ENCODE measurements at places on chromosomes 3 and 15. TPM values are rescaled to one million over a fixed set of nuclear protein-coding genes. Genes with fewer than 3 reads are reported as not detected.

DNA sequence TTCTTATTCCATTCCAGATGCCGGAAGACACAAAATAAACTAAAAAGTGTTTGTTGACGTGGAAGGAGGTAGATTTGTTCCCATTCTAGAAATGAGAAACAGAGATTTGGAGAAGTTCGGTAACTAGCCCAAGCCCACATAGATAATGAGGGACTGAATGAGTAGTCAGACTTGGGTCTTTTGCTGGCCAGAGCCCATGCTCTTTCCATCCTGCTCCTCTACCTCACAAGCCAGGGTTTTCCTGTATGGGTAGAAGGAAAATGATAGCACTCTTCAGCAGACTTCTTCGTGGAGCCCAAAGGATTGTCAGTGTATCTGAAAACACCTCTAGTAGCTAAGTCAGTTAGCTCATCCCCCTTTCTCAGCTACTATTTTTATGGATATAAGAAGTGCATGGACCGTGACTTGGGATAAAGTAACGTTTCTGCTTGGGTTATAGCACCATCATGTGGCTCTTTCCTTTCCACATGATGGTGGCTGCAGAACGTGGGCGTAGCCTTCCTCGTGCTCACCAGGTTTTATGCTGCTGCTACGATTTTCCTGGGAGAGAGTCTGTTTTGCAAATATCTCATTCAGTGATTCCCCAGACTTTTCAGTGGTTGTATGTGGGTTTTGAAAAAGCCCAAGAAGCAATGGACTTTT, 84.6 kb downstream of the DGKG start:
- DNase-seq, result peak; percentile 31

GRCh38 chr3:111035316-111035715, 36.3 kb upstream of the NECTIN3 start:
- no peak for DNase-seq

DNA sequence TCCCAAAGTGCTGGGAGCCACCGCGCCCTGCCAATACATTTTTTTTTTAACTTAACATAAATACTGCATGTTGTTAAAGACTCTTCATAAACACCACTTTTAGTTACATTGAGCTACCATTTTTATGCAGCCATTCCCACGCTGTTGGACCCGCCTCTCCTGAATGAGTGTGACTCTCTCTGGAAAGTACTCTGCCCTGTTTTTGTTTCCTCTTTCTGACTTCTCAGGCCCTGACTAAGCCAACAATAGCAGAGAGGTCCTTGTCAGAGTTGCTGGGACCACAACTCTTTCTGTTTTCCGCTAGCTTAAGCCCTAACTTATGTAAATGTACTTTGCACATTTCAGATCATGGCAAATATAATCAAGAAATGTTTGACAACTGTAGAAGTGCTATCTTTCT, 35.2 kb downstream of the PARP15 start:
- no peak for DNase-seq

DNA sequence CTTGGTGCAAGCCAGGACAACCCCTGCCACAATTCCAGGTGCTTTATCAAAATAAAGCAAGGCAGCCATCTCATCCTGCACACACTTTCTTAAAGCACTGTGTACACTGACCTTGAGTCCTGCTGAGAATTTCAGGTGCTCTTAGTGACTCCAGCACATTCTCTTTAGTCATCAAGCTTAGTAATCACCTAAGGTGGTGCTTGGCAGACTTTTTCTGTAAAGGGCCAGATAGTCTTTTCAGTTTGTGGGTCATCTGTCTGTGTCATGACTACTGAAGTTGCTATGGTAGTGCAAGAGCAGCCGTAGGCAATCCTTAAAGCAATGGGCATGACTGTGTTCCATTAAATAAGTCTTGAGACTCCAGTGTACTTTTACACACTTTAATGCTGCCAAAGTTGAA, 36.4 kb downstream of the RIOX2 start:
- DNase-seq, result no peak

DNA sequence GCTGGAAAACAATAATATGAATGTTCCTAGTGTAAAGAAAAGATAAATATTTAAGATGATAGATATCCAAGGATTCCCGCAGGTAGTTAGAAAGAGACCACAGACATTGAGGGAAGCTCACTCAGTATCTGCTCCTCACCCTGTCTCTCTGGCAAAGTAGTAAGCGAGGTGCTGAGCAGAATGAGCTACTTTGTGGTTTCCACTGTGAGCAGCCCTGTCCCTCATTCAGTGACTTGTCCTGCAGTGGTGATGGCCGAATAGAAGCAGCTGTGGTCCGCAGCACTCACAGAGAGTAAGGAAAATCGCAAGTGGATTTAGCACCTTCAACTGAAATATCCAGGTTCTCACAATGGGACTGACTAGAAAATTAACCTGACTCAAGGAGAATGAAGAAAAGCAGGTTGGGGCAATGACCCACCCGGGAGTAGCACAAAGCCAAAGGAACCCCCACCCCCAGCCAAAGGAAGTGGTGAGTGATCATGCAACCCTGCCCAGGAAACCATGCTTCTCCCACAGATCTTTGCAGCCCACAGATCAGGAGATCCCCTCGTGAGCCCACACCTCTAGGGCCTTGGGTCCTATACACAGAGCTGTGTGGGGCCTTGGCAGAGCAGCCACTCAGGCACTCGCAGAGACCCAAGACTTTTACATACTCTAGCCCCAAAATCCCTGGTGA, 21.8 kb upstream of the SLC25A38 start:
- DNase-seq, result no peak

GRCh38 chr15:64807051-64807749, 18.2 kb downstream of the PIF1 start:
- no peak for DNase-seq

- no peak for DNase-seq
Observed at GRCh38 chr15:83436513-83437158, 10.5 kb upstream of the SH3GL3 start.

GRCh38 chr3:194092881-194093301, 43.1 kb upstream of the HES1 start:
- no peak for DNase-seq

DNA sequence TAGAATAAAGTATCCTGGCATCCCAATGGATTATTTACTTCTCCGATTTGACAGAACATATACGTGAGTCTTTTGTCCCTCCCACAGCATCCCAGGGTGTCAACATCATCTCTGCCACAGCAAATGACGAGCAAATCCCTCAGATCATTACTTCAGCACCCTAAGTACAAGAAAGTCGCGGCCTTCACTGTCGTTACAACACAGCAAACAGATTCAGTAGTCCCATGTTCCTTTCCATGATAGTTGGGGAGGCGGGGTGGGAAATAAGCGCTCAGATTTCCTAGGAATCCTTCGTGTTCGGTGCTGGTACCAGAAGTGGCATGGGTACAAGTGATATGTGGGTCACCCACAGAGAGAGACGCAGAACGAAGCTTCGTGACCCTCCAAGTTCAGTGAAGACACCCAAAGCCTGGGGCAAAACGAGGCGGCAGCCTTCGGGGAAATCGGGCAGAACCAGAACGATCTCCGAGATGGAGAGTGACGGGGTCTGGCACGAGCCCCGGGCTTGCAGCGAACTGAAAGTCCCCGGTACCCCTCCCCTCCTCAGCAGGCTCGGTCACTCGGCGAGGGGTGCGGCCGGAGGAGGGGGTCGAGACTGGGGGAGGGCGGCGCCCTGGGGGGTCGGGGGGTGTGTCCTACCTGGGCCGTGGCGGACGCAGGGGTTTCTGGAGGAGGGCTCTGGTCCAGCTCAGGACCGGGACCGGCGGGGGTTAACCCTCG, 619 bp downstream of the TTBK2 start:
- DNase-seq, result no peak

DNA sequence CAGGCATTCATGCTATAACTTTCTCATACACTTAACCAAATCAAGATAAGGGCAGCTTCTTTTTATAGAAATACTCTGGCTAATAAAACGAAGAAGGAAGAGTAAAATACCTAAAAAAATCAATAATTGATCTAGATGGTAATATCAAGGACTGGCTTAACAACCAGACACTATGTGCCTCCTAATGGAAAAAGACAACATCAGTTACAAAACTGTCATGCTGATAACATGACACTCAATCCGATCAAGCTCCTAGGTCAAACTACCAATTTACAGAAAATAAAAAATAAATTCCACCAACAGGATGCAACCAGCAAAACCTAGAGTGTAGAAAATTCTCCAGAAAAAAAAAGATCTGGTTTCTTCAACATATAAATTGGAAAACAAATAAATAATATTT, 634.6 kb downstream of the IGSF11 start:
- DNase-seq, result no peak

DNA sequence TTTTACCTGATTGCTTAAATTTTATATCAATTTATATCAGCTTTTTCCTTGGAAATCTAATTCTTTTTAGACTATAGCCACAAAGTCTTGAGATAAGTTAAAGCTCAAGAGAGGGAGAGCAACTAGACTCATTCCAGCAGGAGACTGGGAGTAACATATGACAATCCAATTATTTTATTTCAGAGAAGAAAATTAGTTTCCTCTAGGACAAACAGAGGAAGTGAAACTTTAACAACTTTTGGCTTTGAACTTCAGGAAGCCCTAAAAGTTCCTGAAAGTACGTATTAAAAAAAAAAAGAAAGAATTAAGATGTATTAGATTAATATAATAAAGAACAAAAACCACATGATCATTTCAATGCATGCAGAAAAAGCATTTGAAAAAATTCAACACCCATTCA, 13.9 kb upstream of the UBE2E2 start:
- no peak for DNase-seq

- no peak for DNase-seq
Observed at GRCh38 chr15:44670087-44670950, 6.9 kb upstream of the SPG11 start.

DNA sequence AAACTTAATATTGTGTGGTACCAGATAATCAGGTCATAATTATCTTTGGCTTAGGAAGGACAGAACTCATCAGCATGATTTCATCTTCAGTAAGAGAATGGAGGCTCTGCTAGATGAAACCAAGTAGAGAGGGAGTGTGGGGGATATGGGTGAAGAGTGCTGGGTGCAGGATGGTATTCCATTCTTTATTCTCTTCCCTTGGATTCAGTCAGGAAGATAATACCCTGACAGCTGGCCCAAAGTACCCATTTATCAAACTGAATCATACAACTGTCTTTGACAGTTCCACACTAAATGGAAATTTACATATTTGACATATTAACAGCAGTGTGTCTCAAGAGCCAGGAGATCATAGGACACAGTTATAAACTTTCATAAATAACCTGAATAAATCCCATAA, 44.7 kb downstream of the GOLIM4 start:
- DNase-seq, result no peak

DNA sequence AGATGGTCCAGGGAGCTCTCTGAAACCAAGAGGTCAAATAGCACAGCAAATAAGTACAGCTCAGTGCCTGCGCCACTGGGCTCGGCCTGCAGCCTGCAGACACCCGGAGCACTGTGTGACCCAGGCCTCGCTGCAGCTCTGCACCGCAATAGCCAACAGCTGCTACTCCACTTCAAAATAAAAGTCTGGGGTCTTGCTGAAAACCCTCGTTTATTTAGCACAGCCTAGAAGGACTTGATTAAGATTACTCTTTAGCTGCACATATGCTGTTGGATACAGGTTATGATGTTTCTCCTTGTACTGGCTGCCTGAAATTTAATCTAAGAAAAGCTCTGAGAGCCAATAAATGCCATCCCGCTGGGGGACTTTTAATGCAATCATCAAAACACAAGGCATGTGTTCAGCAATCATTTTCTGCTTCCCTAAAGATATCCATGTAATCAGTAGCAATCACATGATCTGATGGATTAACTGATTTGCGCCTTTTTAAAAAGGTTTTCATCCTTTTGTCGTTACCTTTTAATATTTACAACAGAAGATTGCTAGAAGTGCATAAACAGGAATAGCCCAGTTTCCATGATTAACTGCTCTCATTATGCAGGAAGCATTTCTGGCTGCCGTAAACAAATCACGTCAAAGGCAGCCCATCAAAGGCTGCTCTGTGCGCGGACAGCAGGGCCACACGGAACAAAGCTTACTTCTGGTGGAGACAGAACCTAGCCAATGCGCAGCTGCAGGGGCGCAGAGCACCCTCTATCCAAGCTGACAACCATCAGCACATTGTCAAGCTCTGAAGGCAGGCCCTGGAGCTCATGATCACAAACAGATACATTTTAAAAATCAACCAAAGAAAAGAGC, 58.8 kb downstream of the CLASP2 start:
- peak; percentile 73 for DNase-seq

- no peak for DNase-seq
Observed at GRCh38 chr15:69990566-69991421, 106.9 kb downstream of the TLE3 start.

GRCh38 chr3:166660962-166661361, 719.1 kb downstream of the ZBBX start:
- no peak for DNase-seq

DNA sequence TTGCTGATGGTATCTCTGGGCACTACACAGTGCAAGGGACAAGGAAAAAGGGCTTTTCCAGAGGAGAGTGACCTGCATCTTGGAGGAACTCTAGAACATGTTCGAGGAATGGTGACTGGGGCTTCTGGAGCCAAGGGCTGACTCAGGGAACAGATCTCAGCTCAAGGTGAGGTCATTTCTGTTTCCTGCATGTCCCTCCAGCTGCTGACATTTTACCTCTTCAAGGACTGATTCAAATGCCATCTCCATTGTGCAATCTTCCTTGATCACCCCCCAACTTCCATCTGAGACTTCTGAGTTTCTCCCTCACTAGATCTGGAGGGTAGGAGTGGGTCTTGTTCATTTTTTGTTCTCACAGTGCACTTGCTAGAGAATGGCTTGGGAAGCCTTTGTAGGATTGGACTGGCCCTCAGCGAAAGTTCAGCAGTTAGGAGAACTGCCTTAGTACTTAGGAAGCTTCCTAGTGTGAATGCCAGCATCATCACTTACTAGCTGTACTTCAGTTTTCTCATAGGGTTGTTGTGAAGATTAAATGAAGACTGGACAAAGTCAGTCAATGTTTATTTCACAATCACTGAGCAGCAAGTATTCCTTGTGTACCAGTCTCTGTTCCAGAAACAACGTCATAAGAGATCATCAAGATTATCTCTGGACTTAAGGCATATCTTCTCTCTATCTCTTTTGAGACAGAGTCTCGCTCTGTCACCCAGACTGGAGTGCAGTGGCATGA, 2.6 kb upstream of the IDH3A start:
- no peak for DNase-seq

- no peak for DNase-seq
Observed at GRCh38 chr3:19116239-19116638, 32.1 kb upstream of the KCNH8 start.

The IL17RB gene
- total RNA-seq, result 1.6 TPM

The MBNL1 gene
- 154 TPM for total RNA-seq

The ARL8B gene
- total RNA-seq, result 57.7 TPM

The AADACL2 gene
- total RNA-seq, result not detected

The ILDR1 gene
- total RNA-seq, result not detected

The STAB1 gene
- total RNA-seq, result 195 TPM

The SAMD7 gene
- not detected for total RNA-seq
